ENCODE measurements at places on chromosomes 12 and 14.

GRCh38 chr14:34374998-34375740 is 86.9 kb downstream of the SPTSSA start:
- DNase-seq = peak; percentile 14

GRCh38 chr12:40224439-40225291 is at the start of gene LRRK2:
LRRK2 (plus strand) TSS chr12:40224997; CDS start chr12:40225132, 135 bp downstream.
- no peak for DNase-seq

DNA sequence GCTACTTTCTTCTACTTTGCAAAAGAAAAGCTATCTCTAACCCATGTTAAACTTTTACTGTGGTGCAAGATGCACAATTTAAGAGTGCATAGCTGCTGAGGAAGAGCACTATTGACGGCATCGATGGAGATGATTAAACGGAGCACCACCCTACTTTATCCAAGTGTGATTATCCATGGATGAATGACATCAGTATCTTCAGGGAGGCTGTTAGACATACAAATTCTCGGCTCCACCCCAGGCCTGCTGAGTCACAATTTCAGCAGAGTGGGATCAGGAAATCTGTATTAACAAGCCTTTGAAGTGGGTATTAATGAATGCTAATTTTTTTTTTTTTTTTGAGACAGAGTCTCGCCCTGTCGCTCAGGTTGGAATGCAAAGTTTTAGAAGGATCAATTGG is 16.2 kb downstream of the SLC2A14 start:
- peak; percentile 98 for DNase-seq

GRCh38 chr14:77024171-77024691 is 4.3 kb downstream of the IRF2BPL start:
- DNase-seq = peak; percentile 57

DNA sequence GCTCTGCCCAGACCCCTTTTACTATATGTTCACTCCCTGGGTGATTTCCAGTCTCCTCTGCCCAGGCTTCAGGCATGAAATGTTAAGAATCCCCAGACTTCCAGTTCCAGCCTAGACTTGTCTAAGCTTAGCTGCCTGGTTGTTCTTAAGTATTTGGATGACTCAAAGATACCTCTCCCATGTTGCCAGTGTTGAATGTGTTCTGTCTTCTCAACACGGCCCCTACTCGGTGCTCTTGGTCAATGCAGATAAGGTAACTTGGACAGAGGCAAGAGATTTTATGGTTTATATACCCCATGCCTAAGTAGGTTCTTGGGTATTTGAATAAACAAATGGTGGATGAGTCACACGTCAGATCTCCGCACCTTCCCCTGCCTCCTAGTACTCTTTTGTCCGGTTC is 13.6 kb downstream of the PIWIL1 start:
- peak; percentile 8 for DNase-seq

DNA sequence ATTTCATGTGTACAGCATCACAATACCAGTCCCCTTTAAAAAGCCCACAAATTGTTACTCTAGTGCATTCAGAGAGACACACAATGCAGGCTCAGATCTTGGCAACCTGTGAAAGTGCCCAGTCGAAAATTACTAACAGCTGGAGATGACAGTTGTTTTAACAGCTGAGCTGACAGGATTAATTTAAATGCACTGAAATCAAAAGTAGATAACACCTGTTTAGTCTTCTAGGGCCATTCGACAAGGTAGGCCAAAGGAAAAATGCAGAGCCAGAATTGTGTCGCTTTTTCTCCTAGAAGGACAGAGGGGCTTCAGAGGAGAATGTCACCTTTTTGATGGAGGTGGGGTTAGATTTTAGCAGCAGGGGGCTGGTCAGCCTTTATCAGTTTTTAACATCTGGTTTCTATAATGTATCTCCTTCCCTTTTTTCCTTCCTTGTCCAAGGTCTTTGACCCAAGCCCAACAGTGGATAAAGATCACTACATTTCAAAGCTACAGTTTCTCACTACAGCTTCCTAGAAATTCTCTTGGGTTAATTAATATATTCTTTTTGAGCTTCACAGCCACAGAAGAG is 139.1 kb downstream of the SOX5 start:
- DNase-seq = no peak

GRCh38 chr12:120847392-120847791 is 56.8 kb downstream of the SPPL3 start:
- no peak for DNase-seq

GRCh38 chr12:53078425-53079225 is 565 bp downstream of the SPRYD3 start:
- DNase-seq = peak; percentile 69

DNA sequence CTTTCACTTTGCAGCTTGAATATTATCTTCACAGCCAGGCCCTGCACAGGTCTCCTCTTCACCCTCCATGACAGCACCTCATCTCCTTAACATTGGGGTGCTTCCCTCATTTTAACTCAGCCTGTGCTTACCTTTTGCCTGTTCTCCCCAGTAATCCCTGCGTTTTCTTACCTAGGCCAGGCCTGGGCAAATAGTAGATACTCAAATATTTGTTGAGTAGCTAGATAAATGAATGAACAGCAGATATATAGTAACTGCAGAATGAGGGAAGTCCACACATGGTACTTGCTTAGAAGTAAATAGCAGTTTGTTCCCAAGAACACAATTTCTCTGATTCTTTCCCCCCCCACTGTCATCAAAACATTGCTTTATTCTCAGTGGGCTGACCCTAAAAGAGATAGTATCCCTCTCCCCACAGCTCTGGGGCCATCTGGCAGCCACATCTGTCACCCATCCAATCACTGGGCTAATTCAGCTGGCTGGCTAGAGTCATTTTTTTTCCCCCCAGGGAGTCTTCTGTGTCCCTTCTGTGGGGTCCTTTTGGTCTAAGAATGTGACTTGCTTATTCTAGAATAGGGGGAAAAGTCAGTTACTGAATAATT is 43.2 kb downstream of the APPL2 start:
- DNase-seq = no peak

DNA sequence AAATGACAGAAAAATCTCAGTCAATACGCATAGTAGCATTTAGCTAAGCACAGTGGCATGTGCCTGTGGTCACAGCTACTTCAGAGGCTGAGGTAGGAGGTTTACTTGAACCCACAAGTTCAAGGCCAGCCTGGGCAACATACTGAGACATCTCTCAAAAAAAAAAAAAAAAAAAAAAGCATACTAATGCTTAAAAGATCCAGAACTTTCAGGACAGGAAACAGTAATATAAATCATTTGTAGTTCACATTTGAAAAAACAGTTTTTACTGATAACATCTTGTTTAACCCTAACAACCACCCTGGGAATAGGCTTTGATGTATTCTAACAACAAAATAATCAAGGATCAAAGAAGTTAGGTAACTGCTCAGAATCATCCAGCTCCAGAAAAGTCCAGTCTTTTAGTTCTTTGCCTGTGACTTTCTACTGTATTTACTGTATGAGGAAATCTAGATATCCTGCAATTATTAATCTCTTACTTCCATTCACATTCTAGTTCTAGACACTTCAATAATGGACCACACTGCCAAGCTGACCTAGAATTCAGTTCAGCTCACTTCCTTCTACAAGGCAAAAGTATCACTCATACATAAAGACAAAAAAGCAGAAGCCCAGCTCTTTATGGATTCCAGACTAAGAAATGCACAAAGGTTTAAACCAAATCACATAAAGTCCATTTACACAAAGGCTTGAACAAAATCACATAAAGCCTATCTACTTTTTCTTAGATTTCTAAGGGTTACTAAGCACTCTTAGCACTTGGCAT is 28.5 kb downstream of the PAWR start:
- no peak for DNase-seq

- no peak for DNase-seq
Observed at GRCh38 chr14:90446405-90446804, 49.6 kb downstream of the CALM1 start.

- DNase-seq = no peak
Observed at GRCh38 chr14:77424862-77425261, 1.5 kb upstream of the NOXRED1 start.

DNA sequence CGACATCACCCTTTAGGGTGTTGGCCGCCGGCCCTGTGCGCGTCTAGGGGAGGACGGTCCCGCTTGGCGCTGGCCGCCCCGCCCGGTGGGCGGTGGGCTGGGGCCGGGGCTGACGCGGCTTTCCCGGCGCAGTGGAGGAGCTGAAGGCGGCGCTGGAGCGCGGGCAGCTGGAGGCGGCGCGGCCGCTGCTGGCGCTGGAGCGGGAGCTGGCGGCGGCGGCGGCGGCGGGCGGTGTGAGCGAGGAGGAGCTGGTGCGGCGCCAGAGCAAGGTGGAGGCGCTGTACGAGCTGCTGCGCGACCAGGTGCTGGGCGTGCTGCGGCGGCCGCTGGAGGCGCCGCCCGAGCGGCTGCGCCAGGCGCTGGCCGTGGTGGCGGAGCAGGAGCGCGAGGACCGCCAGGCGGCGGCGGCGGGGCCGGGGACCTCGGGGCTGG is 3.6 kb downstream of the TNFAIP2 start:
- DNase-seq = peak; percentile 83

- no peak for DNase-seq
Observed at GRCh38 chr14:23895480-23895879, 58.1 kb upstream of the DHRS4 start.

GRCh38 chr12:84166812-84167211 is 745.8 kb downstream of the SLC6A15 start:
- no peak for DNase-seq

All from SW480 (cell line).